ENCODE measurements at places on chromosomes 6 and 20.

- no peak for DNase-seq
Measured at GRCh38 chr20:33673114-33673409, 1.2 kb downstream of the NECAB3 start.

- no peak for DNase-seq
Measured at GRCh38 chr6:680666-681340, 12.1 kb downstream of the EXOC2 start.

DNA sequence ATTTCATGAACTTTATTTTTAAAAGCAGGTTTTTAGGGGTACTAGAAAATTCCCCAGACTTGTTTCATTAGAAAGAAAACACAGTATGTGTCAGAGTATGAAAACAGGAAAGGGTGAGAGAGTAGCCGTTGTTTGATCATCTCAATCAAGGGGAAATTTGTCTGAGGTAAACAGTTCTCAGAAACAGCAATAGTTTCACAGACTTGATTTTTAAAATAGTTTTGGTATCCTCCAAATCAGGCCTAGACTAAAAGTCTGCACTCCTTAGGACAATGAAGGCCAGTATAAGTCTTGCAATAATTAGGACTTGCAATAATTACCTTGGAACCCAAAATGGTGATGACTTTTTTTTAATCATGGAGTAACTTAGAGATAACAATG, 176.6 kb upstream of the TAB2 start:
- no peak for DNase-seq

DNA sequence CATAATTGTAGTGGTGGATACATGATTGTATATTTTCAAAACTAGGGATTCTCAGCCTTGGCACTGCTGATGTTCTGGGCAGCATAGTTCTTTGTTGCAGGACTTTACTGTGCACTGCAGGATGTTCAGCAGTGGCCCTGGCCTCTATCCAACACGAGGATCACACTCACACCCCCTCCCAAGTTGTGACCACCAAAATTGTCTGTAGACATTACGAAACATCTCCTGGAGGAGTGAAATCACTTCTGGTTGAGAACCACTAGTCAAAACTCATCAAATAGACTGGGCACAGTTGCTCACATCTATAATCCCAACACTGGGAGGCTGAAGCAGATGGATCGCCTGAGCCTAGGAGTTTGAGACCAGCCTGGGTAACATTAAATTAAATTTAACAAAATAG, 123.1 kb upstream of the CDYL start:
- DNase-seq, result no peak

- no peak for DNase-seq
Measured at GRCh38 chr6:156774863-156775405, 2.2 kb upstream of the ARID1B start.

- DNase-seq, result no peak
Measured at GRCh38 chr6:20223141-20223540, 10.9 kb upstream of the MBOAT1 start.

DNA sequence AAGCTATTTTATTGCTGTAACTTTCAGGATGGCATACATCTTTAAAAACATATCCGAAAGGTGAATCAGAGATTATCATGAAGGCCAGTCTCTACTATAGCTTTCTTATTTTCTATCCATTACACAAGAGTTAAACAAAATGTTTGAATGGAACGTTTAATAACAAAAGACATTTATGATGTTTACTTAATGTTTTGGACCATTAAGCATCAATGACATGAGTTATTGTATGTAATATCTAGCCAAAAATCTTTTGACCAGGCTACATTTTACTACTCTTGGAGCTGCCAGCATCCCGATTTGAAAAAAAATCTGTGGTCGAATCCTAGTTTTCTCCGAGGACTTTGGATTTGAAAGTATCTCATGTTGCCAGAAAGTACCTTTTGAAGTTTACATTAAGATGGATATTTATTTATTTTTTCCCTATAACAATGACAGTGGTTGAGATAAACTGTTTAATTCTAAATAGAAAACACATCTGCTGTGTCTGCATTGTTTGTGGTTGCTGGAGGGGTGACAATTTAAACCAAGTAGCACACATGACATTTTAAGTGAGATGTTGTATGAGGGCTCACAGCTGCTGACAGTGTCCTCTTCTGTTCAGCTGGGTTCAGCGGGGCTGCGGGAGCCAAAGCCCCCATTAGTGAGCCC, 293.7 kb upstream of the TCF21 start:
- DNase-seq, result no peak

DNA sequence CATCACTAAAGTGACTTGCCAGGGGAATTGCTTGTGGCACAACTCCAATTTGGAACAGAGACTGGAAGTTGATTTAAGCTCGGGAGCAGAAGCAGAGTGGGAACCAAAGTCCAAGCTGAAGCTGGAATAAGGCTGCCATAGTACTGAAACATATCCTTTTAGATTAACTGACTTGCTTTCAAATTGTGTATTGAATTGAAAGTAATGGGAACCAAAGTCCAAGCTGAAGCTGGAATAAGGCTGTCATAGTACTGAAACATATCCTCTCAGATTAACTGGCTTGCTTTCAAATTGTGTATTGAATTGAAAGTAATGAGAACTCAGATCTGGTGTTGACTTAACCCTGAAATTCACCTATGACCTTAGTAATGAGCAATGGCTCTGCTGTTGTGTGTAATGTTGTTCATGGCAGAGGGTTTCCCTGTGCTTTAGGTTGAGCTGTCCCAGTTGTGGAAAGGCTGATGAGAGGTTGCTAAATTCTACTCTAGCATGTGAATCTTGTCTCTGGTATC, 40.2 kb downstream of the CENPW start:
- DNase-seq, result no peak

GRCh38 chr6:56292505-56293181, 45.3 kb upstream of the COL21A1 start:
- no peak for DNase-seq

GRCh38 chr6:128493877-128494276, 26.5 kb downstream of the PTPRK start:
- no peak for DNase-seq

DNA sequence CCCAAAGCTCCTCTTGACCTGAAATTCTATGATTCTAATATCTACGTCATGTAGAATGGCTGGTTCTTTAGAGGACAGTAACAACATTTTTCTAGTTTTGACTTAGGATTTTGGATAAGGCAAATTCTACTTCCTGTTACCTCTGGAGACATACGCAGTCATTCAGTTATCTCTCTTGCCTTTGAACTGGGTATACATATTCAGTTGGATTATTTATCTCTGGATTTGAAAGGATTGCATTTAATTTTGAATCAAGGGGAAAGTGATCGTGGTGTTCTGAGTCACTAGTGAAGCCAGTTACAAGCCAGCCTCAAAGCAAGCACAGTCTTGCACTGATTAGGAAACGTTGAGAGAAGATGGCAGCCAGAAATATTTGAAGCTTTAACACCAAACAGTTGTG, 35.3 kb upstream of the BCAS1 start:
- DNase-seq, result no peak

DNA sequence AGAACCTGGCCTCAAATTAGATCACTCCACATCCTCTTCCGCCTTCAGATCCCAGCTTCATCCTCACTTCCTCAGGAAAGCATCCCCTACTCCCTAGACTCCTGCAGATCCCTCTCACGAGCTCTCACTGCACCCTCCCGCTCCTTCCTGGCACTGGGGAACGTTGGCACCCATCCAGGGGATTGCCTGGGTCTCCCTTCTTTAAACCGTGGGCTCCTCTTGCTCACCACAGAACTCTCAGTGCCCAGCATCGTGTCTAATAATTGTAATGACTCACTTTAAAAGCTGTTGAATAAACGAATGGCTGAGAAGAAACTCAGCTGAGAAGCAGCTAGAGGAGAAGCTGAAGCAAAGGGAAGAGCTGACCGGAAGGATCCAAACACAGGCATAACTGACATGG, 20.4 kb downstream of the ZC3H12D start:
- DNase-seq, result no peak

DNA sequence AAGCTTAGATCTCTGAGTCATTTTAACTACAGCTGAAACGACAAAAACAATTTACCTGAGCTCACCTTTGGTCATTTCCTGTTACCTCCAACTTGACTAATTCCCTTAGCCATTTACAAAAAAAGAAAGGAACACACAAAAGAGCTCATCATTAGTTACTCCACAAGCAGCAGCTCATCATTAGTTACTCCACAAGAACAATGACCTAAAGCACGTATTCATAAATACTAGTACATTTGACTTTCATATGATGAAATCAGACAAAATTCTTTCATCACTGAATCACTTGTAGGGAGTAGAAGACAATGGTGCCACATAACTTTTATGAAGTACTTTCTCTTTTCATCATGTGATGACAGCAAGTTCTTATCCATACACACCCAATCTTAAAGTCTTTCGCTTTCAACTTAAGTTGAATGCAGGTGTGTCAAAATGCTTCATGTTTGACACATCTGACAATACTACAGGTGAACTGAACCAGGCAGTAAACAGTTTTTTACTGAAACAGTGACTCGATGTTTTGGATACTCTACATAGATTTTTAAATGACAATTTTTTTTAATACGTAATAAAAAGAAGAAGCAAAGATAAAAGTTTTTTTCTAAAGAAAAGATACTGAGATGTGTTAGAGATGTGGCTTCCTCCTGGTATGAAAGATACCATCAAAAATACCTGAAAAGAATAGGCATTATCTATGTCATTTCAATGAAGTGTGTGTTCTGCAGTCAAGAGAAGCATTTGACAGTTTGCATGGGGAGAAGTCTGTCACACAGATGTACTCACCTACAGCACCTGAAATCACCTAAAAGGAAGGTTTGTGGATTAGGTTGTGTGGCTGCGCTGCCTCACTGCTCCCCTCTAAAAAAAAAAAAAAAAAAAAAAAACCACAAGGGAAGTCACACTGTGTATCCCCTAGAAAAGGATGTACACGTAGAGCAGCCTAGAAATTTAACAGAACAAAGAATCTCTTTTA, 109.1 kb downstream of the PRDM1 start:
- no peak for DNase-seq

Measured in stimulated activated CD4-positive, alpha-beta T cell treated with anti-CD3 and anti-CD28 coated beads, Interleukin-4, amount 100 ng/mL, for 1 hour (primary cell).